ENCODE measurements at places on chromosomes 5 and 9. TPM values are rescaled to one million over a fixed set of nuclear protein-coding genes. Genes with fewer than 3 reads are reported as not detected.
A peak's percentile ranks its signal among the peaks of the same experiment; 100 is the strongest.

The LCN1 gene
- not detected for total RNA-seq

The MARVELD2 gene
- 20.8 TPM for total RNA-seq

The OLFML2A gene
- total RNA-seq, result 13.3 TPM

DNA sequence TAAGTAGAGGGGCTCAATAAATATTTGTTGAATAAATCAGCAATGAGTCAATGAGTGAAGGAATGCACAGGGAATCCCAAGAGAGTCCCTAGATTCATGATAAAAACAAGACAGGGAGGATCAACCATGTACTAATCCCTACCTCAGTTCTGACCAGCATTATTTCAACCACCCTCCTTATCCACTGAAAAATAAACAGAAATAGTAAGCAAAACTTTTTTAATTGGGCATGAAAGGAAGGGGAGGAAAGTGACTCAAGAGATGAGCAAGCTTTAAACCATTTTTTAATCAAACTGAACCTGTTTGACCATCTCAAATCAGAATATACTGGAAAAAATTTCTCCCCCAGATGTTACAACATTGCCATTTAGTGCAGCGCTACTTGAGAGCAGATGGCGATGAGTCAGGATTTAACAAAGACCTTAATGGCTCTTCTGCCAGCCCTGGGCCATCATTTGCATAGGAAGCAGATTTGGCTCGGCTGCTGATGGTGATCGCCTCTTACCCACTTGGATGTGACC lies 194.8 kb upstream of the SLC30A5 start:
- no peak for DNase-seq

- DNase-seq, result no peak
Observed at GRCh38 chr9:33466565-33467495, 6.9 kb downstream of the NOL6 start.

DNA sequence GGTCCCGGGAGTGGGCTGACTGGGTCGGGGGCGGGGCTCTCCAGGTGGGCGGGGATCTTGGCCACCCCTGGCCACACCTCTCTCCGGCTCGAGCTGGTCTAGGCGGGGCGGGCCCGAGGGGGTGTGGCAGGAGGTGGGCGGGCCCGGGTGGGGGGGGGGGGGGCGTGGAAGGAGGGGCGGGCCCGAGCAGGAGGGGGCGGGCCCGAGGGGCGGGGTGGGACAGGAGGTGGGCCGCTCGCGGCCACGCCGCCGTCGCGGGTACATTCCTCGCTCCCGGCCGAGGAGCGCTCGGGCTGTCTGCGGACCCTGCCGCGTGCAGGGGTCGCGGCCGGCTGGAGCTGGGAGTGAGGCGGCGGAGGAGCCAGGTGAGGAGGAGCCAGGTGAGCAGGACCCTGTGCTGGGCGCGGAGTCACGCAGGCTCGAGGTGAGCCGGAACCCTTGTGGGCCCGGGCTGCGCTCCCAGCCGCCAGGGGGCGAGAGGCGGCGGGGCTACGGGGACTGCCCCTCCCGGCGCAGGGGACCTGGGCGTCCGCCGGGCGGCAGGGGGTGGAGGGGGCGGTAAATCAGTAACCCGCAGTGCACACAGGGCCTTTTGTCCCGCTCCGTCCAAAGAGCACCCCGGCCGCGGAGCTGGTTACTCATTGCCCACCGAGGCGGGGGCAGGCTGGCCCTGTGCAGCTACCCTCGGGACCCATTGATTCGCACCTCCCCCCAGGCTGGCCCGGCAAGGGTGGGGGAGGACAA lies at the start of gene FGFR4:
Gene FGFR4, plus strand, starts transcription at position 262 of the 744 bp plus-strand sequence. CDS start 2,688 bp downstream, outside the sequence.
- DNase-seq, result peak; percentile 30
